ENCODE measurements at places on chromosomes 3 and 15. TPM values are rescaled to one million over a fixed set of nuclear protein-coding genes. Genes with fewer than 3 reads are reported as not detected.

The SOX14 gene
- not detected for total RNA-seq

The PARP14 gene
- total RNA-seq = 11.9 TPM

The PTX3 gene
- total RNA-seq = 0.20 TPM

The GPR87 gene
- total RNA-seq = not detected

The NRROS gene
- 13.0 TPM for total RNA-seq

The NME9 gene
- total RNA-seq = not detected

The KAT2B gene
- 13.2 TPM for total RNA-seq

The PLSCR2 gene
- 0.40 TPM for total RNA-seq

DNA sequence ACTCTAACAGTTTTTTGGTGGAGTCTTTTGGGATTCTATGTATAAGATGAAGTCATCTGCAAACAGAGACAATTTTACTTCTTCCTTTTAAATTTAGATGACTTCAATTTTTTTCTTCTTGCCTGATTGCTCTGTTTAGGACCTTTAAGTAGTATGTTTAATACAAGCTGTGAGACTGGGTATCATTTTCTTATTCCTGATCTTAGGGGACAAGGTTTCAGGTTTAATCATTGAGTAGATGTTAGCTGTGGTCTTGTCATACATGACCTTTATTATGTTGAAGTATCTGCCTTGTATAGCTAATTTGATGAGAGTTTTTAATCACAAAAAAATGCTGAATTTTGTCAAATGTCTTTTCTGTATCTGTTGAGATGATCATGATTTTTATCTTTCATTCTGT lies 20.6 kb downstream of the GRM2 start:
- no peak for DNase-seq

DNA sequence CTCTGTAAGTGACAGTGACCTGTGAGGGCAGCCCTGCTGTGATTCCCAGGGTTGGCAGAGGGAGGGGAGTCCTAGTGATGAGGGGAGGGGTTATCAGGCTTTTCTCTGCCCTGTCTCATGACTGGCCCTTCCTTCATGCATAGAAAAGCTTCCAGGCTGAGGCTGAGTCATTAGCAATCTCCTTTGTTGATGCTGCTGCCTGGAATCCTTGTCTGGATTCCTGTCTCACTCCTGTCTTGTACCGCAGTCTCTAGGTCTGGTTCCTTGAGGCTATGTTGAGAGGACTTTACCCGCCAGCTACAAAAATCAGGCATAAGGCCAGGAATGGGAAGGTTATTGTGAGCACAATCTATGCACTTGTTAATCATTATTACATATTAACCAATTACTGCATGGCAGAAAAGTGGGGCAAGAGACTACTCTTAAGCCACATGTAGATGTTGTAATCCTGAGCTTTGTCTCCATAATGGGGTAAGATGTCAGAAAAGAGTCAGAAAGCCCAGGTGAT lies 7.2 kb downstream of the KLHL6 start:
- DNase-seq = no peak

- no peak for DNase-seq
These were observed 194.3 kb downstream of the RORA start for GRCh38 chr15:61034678-61035291.

DNA sequence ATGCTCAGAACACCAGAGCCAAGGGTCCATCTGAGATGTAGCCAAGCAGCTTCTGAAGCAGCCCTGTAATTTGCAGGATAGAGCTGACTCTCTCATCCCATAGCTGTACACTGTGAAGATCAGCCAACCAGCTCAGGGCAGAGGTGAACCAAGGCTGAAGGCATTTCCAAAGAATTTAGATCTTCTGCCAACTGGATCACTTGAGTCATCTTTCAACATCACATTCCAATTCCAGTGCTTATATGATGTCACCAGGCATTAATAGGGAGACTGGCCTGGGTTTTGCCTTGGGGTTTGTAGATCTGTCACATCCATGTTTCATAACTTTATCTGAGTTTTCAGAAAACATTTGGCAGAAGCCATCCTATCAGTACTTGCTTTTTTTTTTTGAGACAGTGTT lies 98.2 kb downstream of the NR2F2 start:
- DNase-seq = no peak

GRCh38 chr3:178850450-178851190 lies 221.0 kb downstream of the ZMAT3 start:
- DNase-seq = no peak

DNA sequence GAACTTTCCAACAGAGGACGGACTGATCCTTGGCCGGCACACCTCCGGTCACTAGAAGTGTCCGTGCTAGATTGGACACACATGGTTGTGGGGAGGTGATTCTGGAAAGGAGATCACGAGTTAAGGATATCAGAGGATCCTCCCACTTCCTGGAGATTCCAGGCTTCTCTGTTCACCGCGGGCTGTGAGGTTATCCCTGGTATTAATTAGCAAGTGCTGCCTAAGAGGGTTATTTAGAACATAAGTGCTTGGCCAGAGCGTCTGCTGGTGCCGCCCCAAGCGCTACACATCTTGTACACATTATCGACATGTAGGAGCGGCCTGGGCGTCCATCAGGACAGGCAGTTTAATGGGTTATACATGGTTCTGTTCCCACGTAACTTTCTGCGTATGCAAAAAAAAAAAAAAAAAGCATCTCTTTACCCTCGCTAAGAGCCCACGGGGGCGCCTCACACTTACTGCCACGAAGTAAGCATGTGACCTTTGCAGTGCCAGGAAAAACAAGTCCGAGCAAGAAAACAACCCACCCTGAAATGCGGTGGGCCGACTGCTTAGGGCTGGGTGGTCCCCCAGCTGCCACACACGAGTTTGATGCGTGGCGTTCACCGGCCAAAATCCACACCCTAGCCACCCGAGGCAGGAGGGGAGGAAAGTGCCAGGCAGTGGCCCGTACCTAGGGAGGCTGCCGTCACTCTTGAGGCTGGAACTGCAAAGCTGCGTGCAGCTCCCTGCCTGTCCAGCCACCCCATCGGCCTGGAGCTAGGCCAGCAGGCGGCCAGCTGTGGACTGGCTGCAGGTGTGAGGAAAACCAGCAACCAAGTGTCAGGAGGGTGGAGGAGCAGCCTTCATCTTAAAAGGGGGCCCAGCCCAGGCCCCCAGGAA lies 78.0 kb downstream of the CPN2 start:
- no peak for DNase-seq

DNA sequence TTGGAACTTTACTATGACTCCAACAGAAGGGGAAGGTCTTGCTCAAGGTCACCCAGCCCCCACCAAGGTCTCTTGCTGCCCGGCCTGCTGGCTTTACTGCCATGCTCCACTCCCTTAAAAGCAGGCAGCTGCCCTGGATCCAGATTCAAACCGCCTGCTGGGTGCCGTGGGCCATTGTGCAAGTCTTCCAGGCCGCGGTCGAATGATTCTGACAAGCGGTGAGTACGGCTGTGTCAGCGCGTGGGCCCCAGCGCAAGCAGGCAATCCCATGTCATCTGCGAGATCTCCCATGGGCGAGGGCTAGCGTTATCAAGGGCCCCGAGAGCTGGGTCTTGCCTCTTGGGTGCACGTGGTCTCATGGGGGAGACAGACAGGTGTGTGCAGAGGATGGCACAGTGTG lies 37.6 kb downstream of the CORO2B start:
- DNase-seq = no peak

DNA sequence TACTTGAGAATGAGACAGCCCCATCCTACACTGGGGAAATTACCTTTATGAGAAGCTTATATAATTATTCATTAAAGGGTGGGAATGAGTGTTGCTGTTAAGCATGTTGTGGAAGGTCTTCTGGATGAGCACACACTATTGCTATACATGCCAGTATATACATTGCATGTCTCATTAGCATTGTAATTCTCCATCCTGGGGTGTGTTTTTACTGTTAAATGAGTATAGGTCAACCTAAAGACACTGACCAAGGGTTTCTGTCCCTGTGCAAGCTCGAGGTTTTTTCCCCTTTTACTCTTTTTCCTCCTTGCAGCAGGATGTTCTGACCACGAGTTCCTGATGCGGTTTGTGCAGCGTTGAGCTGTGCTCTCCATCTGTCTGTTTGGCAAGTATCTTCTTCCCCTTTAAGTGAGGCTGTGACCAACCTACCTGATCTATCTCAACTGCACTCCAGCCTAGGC lies 7.2 kb upstream of the IVD start:
- DNase-seq = no peak

DNA sequence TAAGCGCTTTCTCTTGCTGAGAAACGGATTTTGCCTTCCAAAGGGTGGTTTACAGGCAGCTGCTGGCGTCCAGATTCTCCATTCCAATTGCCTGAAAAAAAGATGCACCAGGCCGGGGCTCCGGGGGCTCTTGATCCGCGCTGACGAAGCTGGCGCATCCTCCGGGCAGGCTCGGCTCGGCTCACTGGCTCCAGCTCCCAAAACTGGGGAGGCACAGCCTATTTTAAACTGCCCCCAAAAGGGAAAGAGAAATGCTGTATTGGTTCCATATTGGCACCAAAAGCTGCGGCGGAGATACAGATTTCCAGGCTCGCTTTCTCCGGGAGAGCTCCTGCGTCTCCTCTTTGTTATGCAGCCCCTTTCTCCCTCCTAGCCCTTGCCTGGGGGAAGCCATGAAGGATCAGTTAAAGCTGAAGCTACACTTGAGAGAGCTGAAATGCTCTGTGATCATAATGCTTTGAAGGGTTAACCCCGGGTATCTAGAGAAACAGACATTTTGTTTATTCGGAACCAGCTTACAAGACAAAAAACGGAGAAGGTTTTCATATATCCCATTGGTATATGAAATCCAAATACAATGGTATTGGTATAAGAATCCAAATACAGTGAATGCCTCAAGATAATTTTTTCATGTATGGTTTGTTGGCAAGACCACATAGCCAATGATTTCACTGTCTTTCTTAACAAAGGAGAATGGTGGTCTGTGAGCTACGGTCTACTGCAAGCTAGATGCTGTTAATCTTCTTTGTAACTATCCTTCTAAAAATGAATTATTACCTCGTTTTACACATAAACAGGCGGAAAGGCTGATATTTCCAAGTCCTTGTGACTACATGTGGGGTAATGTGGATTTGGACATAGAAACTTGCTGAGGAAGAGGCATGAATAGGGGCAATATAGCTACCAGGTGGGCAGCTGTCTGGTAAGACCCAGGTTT lies 693 bp downstream of the CD200 start:
- DNase-seq = no peak
